ENCODE measurements at places on chromosomes 1 and 21.

- DNase-seq = no peak
These were observed 2.3 kb upstream of the LCE3D start for GRCh38 chr1:152582647-152583046.

DNA sequence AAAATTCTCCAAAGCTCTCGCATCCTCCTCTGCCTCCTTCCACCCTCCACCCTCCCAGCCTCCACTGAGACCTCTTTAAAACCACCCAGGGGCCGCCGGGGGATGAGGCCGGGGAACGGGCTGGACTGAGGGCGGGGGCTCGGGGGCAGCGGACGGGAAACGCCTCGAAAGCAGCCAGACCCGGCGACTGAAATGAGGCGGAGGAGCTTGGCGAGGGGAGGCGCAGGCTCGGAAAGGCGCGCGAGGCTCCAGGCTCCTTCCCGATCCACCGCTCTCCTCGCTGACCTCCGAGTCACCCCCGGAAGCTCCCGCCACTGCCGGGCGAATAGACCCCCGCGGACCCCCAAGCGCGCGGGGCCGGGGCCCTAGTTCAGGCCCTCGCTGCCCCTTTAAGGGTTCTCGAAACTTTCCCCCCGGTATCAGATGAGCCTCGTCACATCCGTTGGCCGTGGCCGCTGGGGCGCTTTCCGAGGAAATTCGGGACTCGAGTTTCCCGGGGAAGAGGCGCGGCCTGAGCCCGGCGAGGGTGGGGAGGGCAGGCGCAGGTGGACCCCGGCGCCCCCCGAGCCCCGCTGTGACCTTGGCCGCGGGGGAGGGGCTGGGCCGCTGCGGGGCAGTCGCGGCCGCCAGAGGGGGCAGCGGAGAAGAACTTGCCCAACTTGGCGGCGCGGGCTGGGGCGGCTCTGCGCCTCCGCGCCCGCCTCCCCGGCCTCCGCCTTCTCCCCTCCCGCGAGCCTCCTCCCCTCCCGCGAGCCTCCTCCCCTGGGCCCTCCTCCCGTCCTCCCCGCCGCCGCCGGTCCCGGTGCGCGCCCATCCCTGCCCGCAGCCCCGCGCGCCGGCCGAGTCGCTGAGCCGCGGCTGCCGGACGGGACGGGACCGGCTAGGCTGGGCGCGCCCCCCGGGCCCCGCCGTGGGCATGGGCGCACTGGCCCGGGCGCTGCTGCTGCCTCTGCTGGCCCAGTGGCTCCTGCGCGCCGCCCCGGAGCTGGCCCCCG, at the start of gene BACE2:
Gene BACE2, plus strand, starts transcription at position 813 of the 995 bp plus-strand sequence. Its CDS starts 104 bp downstream, at position 917.
- peak; percentile 33 for DNase-seq

DNA sequence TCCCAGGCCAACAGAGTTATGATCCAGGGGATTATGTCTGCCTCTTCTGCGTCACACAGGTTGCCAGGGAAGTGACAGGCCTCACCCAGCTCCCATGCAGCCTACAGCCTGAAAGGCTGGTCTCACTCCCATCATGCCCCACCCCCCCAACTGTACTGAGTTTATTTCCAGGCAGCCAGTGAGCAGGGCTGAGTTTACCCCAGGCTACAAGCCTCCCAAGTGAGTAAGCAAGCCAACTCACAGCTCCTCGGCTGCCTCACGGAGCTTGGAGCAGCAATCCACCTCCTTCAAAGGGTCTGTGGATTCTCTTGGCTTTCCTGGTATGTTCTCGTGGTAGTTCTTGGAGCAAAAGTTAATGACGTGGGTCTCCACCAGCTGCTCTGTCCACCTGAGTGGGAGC, 1147.6 kb upstream of the ADGRL4 start:
- no peak for DNase-seq

DNA sequence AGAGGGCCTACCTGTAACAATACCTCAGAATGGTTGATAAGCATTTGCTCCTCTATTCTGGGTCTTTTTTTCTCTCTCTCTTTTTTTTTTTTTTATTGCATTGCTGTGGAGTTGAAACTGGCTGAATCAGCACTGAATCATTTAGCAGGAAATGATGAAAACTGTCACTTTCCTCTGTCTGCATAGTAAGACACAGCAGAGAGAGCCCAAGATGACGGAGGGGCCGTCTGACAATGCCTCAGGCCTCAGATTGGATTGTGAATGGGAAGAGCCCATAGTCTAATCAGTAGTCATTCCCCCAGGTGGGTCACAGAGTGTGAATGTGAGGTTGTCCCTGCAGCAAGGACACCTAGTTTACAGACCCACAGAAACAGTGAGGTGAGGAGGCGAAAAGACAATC, 193.2 kb upstream of the PLXNA2 start:
- peak; percentile 6 for DNase-seq
